ENCODE measurements at places on chromosomes 11 and 22.

DNA sequence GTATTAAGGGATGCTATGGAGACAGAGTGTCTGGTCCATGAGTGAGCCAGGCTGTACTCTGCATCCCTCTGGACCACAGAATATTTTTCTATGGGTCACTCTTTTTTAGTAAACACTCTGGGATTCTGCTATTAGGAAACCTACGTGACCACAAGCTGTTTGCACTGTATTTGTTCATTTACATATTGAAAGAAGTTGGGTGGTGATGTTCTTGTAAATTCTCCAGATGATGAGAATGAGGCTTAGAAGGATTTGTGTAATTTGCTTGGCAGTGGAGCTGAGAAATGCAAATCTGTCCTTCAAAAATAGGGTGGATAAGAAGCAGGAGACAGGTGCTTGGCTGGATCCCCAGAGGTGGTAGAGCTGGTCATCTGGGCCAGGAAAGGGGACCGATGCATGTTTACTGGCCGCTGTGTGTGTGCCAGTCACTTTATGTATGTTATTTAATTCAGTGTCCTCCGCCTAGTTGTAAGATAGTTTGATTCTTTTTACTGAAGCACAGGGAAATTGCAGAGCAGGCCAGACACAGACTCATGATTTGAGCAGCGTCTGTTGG lies 63.7 kb upstream of the HEPHL1 start:
- no peak for DNase-seq

DNA sequence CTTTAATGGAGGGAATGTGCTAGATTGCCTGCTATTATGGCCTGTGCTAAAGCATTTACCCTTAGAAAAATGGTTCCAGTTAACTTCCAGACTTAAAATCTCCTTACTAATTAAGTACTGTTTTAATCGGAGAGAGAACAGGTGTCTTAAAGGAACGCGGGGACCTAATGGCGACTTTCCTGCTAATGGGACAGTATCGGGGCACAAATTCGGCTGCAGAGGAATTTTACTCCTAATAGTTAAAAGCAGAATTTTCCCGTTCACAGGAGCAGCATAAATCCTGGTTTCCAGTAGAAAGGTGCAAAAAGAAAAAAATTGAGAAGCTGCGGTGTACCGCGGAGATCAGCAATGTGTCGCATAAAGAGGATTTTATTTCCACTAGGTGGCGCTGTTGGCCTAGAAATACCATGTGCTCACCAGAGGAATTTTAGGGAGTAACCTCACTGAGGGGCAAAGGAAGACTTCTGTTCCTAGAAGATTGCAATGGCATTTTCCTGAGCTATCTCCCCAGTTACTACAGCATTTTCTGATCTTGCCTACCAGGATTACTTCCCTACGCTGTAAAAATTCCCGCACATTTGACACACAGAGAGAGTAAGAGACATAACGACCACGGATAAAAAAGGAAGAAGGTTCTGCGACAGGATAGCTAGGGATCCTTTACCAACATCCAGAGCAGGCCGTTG lies 44.5 kb downstream of the ZNF280B start:
- DNase-seq, result peak; percentile 4

- DNase-seq, result no peak
Measured at GRCh38 chr11:116467823-116468222, 305.0 kb downstream of the BUD13 start.

DNA sequence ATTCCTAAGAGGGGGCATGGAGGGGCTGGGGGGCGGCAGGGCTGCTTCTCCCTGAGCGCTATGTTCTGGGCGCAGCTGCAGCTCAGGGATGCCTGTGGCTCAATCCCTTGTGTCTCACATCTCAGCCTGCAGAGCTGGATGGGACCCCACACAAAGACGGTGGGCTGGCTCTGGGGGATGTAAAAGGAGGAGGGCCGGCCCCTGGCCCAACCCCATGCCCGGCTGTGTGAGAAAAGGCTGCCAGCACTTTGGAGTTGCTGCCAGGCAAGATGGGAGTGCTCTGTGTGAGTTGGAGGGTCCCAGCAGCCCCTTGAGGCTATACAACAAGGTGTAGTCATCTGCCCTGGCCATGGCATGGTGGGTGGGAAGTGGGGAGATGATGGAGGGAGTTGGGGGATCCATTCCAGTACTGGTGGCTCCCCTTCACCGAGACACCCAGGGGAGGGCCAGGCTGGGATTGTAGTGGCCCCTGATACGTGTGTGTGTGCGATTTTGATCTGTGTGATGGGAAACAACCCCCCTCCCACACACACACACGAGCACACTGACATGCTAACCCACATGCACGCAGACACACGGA lies 1.3 kb upstream of the TBX10 start:
- no peak for DNase-seq

DNA sequence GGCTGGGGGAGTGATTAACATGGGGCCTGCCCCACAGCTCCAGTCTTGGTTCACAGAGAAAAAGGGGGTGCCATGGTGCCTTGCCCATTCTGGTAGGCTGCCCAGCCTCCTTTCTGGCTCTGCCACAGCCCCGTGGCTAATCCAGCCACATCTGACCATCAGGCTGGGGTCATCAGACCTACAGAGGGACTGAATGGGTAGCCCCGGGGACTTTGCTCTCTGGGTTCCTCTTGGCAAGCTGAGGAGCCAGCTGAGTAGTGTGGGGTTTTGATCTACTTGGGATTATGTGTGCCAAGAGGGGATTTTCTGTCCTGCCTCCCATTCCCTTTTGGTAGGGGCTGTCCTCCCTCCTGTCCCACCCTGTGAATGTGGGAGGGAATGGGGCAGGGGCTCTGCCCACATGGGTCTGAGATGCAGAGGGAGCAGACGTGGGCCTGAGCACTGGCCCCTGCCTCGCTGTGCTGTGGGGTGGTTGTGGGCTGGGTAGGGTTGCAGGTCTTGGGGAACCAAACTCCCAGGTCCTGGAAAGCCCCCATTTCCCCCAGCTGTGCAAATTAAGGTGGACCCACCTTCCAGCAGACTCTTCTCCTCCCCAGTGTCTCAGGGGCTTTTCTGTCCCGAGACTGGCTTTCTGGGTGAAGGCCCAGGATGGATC lies 32.0 kb downstream of the CD82 start:
- no peak for DNase-seq

- no peak for DNase-seq
Measured at GRCh38 chr11:134980819-134981710, 569.0 kb upstream of the B3GAT1 start.

GRCh38 chr11:119322360-119322739 lies 5.4 kb upstream of the MCAM start:
- no peak for DNase-seq

- DNase-seq, result no peak
Measured at GRCh38 chr11:57514538-57515331, 767 bp downstream of the SLC43A1 start.

DNA sequence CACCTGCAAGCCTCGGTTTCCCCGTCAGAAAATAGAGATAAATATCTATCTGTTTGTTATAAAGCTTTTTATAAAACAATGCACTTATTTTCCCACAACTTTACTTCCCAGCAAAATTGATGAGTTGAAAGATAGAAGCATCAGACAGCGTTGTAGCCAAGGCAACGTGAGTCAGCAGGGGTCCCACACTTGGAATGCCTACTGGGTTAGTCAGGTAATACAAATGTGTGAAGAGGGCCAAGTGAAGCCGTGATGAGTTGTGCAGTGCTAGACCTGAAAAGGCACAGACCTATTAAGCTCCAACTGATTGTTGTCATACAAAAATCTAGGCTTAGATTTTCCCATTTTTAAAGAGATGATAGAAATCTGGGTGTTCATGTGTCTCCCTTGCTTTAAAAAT lies 118.7 kb downstream of the PGR start:
- peak; percentile 9 for DNase-seq

DNA sequence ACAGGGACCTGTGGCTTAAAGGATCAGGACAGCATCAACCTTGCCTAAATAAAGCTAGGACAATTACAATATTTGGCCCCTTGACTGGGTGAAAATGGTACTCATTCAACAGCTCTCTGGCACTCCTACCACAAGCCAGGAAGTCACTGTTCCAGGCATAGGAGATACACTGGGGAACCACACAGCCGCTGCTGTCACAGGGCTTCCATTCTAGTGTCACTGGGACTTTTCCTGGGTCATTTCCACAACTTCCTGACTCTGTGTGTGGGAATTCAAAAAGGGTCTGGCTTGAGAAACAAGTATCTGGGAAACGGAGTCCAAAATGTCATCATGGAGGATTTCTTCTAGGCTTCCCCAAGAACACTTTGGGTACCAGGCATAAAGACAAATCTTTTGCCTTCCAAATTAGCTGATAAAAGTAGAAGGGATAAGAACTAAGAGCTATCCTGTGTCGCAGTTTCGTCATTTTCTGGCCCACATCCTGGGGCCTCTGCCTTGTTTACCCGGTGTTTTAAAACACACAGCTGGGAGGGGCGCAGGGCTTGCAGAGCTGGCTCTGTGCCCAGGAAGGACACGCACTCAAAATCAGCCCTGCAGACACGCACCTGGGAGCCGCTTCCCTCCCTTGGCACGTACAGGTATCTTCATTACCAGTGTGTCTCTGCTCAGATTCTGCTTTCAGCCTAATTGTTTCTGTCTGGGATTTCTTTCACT lies 38.0 kb downstream of the TMEM45B start:
- no peak for DNase-seq

- DNase-seq, result no peak
Measured at GRCh38 chr11:125916683-125917347, 12.5 kb downstream of the DDX25 start.

GRCh38 chr11:34356576-34356912 lies 1.3 kb downstream of the ABTB2 start:
- no peak for DNase-seq

- no peak for DNase-seq
Measured at GRCh38 chr22:37164505-37164887, 14.8 kb upstream of the IL2RB start.

DNA sequence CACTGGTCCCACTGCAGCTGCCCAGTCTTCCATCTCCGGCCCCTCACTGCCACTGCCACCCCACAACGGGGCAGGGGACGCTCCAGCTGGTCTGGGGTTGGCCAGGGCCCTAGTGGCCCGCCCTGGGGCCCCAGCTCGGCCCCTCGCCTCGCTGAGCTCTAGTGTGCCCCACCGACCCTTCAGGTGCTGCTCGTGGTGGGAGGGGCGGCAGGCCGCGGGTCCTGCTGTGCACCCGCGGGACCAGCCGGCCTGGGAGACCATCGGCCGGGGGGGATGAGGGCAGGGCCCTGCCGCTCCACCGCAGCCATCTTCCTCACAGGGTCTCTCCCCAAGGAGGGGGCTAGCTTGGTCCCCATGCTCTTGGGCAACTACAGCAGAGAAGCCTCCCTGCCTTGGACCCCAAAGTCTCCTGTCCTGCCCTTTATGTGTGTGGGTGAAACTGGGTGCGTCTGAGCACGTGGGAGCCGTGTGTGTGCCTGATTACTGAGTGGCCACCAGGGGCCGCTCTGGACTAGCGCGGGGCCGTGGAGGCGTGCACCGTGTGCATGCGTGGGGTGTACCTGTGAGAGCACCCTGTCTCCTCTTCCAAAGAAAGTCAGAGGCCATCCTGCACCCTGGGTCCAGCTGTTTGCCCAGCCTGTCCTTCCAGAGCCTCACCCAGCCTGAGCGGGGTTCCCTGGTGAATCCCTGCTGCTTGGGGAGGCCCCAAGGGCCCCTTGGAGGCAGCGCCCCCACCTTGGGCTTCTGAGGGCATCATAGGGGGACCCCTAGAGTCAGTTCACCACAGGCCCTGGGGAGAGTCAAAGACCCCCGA lies 6.0 kb upstream of the ACR start:
- peak; percentile 2 for DNase-seq

- no peak for DNase-seq
Measured at GRCh38 chr22:19061471-19062138, 60.6 kb downstream of the DGCR2 start.

DNA sequence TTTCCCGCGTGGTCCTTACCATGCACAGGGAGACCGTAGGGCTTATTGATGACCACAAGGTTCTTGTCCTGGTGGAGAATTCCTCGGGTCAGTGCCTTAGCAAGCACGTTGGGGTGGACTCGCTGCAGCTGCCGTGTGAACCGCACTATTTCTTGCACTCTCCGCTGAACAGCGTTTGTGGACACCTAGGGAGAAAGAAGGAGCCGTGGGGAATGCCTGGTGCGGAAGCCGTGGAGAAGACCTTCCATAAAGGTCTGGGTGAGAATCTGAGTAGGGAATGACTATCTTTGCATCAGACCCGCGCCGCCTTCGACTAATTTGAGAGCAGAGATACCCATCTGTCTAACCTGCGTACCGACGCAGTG lies 597 bp downstream of the RPUSD4 start:
- no peak for DNase-seq

DNA sequence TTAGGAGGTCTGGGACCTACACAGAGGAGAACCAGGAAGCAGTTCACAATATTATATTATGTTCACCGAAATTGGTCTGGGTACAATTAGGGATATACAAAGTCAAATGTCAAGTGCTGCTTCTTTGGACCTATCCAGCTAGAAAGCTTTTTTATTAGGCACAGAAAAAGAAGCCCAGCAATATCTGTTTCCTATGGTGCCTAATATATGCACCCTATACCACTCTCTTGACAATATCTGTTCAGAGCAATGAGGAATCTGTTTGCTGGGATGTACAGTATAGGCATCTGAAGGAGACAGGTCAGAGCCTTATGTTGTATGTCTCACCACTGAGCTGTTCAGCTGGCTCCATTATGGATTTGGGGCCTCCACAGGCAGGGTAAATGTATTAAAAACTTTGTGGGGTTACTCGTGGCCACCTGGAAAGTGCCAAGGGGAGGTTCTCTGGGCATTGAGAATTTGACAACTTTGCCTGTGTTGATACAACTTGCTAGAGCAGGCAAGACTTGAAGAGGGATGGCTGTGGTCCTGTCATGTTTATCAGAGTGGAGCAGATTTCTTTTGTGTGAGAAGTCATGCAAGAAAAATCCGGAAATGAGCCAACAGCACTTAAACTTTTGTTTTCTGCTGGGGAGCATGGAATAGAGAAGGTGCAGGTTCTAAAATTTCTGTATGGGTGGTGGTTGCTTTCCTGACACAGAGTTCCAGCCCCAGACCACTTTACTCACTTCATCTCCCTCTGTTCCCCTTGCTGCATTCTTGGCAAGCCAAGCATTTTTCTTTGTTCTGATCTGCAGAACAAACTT lies 10.1 kb downstream of the STIM1 start:
- DNase-seq, result peak; percentile 77

GRCh38 chr11:122690801-122691548 lies 35.5 kb downstream of the UBASH3B start:
- no peak for DNase-seq

GRCh38 chr11:117554601-117555333 lies 227.1 kb downstream of the CEP164 start:
- DNase-seq, result no peak

DNA sequence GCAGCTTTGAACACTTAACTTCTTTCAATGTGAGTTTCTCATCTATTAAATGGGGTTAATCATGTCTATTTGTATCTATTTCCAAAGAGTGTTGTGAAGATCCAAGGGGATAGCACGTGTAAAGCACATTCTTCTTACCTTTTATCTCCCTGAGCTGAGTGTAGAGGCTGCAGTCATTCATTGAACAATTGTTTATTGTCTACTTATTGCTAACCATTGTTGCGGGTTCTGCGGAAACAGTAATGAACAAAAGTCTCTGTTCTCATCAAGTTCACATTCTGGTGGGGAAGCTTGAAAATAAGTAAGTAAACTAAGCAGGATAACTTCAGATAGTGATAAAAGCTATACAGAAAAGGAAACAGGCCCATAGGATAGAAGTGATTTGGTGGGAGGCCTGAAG lies 27.4 kb upstream of the PLET1 start:
- DNase-seq, result no peak

Data from NCI-H226 (cell line).